ENCODE measurements at places on chromosomes 1 and 21. TPM values are rescaled to one million over a fixed set of nuclear protein-coding genes. Genes with fewer than 3 reads are reported as not detected.

GRCh38 chr21:45983981-45984551 lies 2.5 kb downstream of the COL6A1 start:
- H3K36me3 ChIP-seq = no peaks in the 10 kb centered on the region
- H3K4me3 ChIP-seq = peak overlapping the region; percentile 99
- H3K27ac ChIP-seq = peak overlapping the region; percentile 71
- H3K27me3 ChIP-seq = no peaks in the 10 kb centered on the region
- H3K4me1 ChIP-seq = peaks cover 18% of the 10 kb centered on the region

- no peak overlapping the region for H3K27ac ChIP-seq
- no peak for DNase-seq
- no peak overlapping the region for H3K4me3 ChIP-seq
Observed at GRCh38 chr21:34191876-34192275, 118.5 kb downstream of the MRPS6 start.

The APCS gene
- not detected for total RNA-seq

- no peaks in the 10 kb centered on the region for H3K27me3 ChIP-seq
- no peak for DNase-seq
- peaks cover 6% of the 10 kb centered on the region for H3K4me1 ChIP-seq
- H3K27ac ChIP-seq = no peak overlapping the region
- no peaks in the 10 kb centered on the region for H3K36me3 ChIP-seq
Observed at GRCh38 chr21:45257673-45258341, 29.9 kb downstream of the POFUT2 start.

The GPN2 gene
- total RNA-seq = 6.9 TPM

DNA sequence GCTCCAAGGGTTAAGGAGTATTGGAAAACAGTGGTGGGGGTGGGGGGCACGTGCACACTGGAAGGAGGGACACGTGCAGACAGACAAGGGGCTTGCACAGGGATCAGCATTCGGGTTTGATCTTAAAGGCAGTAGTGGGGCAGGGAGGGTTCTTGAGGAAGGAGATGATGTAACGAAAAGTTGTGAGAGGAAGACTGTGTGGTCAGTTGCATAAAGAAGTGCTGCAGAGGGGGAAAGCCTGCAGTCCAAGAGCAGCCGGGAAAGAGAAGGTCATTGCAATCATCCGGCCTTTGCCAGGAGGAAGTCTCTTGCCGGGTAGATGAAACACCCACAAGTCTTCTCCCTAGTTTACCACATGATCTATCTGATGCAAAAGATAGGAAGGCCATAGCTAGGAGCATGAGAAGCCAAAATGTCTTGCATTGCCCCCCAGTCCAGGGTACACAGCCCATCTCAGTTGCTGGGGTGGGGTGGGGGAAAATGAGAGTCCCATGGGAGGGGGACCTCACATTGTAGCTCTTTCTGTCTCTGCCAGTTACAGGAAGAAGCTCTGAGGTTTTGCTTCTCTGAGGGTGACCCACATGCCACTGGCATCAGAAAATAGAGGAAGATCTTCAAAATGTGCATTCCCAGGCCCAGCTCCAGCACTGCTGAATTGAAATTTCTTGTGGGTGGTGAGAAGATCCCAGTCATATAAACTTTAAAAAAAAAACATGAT lies 202.5 kb upstream of the RAB4A start:
- H3K27ac ChIP-seq = no peak overlapping the region

DNA sequence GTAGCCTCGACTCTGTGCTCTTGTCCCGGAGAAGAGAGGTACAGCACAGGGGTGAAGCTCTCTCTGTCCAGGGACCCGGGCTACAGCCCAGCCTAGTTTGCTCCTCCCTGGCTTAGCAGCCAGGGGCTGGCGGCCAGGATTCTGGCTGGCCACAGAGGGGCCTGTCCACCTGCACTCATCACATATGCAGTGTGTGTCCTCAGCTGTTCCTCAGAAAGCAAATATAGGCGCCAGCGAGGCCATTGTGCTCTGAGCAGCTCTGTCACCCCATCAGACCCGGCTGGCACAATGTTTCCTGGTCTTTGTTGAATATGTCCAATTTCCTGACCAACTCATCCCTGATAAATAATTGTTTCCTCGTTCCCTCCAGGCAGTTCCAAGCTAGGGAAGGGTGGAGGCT lies 28.5 kb downstream of the KCND3 start:
- no peak overlapping the region for H3K27ac ChIP-seq
- no peaks in the 10 kb centered on the region for H3K27me3 ChIP-seq
- DNase-seq = no peak
- no peaks in the 10 kb centered on the region for H3K36me3 ChIP-seq

The GUCA2B gene
- not detected for total RNA-seq

The MAP3K7CL gene
- total RNA-seq = 3.0 TPM

DNA sequence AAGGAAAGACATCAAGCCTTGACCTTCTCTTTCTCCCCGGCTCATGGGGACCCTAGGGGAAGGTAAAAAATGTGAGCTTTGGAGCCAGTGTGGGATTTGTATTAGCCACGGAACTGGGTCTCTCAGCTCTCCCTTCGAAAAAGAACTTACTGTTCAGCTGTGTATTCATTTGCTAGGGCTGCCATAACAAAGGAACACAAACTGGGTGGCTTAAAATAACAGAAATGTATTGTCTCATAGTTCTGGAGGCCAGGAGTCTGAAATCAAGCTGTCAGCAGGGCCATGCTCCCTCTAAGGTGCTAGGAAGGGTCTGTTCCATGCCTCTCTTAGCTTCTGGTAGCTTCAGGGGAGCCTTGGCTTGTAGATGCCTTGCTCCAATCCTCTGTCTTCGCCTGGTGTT lies 83.5 kb upstream of the SLC2A1 start:
- H3K27me3 ChIP-seq = no peaks in the 10 kb centered on the region
- H3K27ac ChIP-seq = no peak overlapping the region
- no peak overlapping the region for H3K4me3 ChIP-seq
- no peak for DNase-seq
- no peaks in the 10 kb centered on the region for H3K36me3 ChIP-seq

Measured in ovary (tissue), 10 donors.